ENCODE measurements at places on chromosomes 13 and 19. TPM values are rescaled to one million over a fixed set of nuclear protein-coding genes. Genes with fewer than 3 reads are reported as not detected.

Gene PCDH17
- total RNA-seq, result not detected

Gene NKPD1
- total RNA-seq, result 0.04 TPM

Gene DZIP1
- total RNA-seq, result 7.1 TPM

Gene CLDND2
- not detected for total RNA-seq

DNA sequence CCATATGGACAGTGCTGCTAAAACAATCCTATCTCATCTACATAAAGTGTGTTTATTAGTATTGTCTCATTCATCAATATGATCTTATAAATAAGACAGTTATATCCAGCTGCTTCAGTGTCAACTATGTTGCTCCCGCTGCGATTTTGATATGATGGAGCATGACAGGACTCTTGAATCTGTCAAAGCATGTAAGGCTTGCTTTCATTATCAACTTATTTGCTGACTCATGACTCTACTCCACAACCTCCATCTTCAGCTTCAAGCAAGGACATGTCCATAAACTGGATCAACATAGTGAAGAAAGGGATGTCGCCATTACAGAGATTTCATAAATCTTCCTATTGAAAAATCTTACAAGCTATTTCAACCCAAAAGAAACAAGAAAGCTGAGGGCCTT is 2812.6 kb downstream of the PCDH9 start:
- peak; percentile 58 for DNase-seq

GRCh38 chr19:13957051-13957450 is 4.7 kb downstream of the DCAF15 start:
- DNase-seq, result no peak

- DNase-seq, result no peak
Measured at GRCh38 chr19:46803555-46803954, 15.2 kb upstream of the SLC1A5 start.

DNA sequence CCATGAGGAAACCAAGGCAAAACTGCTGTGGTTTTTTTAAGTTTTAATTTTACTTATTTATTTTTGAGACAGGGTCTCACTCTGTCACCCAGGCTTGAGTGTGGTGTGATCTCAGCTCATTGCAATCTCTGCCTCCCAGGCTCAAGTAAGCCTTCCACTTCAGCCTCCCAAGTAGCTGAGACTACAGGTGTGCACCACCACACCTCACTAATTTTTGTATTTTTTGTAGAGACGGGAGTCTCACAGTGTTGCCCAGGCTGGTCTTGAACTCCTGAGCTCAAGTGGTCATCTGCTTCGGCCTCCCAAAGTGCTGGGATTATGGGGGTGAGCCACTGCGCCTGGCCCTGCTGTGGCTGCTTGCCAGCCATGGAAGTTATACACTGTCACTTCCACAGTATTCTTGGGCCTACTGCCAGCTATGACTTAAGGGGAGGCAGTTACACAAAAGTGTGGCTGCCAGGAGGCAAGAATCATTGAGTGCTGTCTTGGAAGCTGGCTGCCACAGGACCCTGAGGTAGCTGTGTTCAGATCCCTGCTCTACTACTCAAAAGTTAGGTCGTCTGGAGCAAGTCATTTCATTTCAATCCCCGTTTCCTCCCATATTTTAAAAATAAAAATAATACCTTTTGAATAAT is 12.7 kb downstream of the FARP1 start:
- DNase-seq, result no peak

GRCh38 chr19:55643887-55644176 is 383 bp downstream of the ZNF581 start:
- DNase-seq, result no peak
